Fibroblast of the aortic adventitia (primary cell): ENCODE measurements at places on chromosomes 2 and 18. TPM values are rescaled to one million over a fixed set of nuclear protein-coding genes. Genes with fewer than 3 reads are reported as not detected.

DNA sequence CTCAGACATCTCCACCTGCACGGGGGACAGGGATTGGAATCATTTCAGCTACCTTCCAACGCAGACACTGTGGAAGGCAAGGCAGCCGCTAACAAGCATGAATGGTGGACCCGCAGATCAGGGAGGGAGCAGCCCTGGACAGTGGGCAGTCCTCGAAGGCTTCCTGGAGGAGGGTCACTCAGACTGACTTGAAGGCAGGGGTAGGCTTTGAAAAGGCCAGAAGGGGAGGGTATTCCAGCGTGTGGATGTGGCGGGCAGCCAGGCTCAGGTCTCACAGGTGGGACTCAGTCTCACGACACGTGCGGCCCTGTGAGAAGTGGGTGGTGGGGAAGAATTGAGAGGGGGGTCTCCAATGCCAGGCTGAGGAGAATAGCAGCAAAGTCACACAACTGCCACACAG lies 29.9 kb downstream of the DYSF start:
- DNase-seq: no peak

- no peak for DNase-seq
These were observed 7.3 kb downstream of the FOSL2 start for GRCh38 chr2:28399956-28400355.

PRKCE gene
- total RNA-seq: 12.5 and 17.9 TPM in 2 replicates

DNA sequence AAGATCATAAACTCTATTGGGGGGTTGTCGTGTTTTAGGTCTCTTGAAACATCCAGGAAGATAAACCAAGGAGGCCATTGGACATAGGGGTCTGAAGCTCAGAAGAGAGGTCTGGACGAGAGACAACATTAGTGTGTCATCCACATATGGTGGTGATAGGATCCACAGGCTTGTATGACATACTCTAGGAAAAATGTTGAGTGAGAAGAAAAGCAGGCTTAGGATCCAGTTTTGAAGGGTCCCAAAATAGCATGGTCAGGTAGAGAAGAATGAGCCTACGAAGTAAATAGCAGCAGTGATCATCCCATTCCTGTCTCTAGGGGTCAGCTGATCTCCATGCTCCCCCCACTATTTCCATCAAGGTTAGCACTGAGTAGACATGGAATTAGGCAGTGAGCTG lies 166.8 kb downstream of the ANKRD30B start:
- DNase-seq: peak; percentile 6

PMAIP1 gene
- total RNA-seq: 2.6 and 18.2 TPM in 2 replicates

IL36G gene
- total RNA-seq: not detected in 2 replicates

- no peak for DNase-seq
These were observed 19.2 kb upstream of the XPO1 start for GRCh38 chr2:61557381-61557780.
